ENCODE measurements at places on chromosomes 2 and 18.

DNA sequence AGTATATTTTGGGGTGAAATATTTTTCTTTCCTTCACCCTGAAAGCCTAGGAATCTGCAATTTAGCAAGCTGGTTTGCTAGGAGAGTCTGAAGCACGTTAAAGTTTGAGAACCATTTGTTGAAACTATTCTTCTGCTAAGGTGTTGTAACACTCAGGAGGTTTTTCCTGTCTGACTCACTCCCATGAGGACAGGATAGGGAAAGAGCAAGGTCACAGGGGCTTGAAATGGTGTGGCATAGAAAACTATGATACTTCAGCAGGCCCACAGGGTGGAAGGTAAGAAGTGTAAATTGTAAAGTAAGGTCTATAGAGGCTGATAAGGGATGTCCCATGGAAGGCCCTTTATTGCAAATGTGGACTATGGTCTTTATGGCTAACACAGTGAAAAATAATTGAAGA lies 177.7 kb upstream of the ZC3H15 start:
- DNase-seq, result no peak

GRCh38 chr2:5057891-5058351 lies 634.3 kb upstream of the SOX11 start:
- no peak for DNase-seq

DNA sequence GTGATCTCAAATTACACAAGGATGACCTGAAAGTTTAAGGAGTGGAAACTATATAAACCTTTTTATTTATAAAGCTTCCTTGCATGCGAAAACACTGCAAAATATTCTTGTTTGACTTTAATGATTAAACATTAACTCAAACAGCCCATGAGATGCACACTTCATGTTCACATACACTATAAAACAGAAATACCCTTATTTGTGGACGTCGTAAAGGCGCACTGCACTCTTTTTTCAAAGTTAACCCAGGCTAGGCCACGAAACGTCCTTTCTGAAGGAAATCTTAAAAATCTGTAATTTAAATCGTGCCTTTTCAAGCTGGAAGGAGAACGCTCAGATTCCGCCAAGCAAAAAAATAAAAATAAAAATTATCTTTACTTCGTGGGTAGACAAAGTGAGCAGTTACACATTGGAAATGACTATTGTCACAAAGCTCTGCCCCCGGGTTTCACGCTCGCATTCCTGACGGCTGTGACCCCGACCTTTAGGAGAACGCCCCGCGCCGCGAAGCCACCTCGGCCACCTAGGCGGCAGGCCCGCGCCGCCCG lies 728 bp downstream of the FAM168B start:
- no peak for DNase-seq

GRCh38 chr2:160694631-160695030 lies 201.0 kb upstream of the RBMS1 start:
- no peak for DNase-seq

DNA sequence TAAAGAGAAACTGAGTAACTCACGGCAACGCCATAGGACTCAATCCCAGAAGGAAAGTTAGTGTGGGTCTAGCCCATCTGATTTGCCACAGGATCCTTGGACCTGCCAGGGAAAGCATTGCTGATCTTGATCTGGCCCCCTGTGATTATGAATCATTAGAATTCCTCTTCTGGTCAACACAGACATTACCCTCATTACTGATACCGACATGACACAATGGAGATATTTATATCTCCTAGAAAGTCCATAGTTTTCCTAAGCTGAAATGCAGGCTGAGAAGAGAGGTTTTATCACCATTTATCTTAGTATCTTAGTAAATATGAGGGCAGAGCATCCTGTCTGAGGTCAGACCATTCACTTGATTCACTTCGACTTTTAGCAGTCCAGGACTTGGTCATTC lies 75.5 kb upstream of the CCDC68 start:
- DNase-seq, result no peak

DNA sequence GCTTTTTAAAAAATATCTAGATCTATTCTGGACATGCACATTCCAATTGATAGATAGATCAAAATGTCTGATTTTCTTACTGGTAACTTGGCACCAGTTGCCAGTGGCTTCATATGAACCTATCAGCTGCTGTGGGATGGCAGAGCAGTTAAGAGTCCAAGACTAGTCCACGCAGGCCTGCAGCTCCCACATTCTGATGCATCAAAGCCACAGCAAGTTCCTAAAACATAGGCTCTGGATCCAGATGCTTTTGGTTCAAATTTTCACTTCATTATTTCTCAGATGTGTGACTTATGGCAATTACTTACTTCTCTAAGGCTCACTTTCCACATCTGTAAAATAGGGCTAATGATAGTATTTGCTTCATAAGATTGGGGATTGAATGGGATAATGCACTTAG lies 48.0 kb upstream of the CYP1B1 start:
- DNase-seq, result no peak

DNA sequence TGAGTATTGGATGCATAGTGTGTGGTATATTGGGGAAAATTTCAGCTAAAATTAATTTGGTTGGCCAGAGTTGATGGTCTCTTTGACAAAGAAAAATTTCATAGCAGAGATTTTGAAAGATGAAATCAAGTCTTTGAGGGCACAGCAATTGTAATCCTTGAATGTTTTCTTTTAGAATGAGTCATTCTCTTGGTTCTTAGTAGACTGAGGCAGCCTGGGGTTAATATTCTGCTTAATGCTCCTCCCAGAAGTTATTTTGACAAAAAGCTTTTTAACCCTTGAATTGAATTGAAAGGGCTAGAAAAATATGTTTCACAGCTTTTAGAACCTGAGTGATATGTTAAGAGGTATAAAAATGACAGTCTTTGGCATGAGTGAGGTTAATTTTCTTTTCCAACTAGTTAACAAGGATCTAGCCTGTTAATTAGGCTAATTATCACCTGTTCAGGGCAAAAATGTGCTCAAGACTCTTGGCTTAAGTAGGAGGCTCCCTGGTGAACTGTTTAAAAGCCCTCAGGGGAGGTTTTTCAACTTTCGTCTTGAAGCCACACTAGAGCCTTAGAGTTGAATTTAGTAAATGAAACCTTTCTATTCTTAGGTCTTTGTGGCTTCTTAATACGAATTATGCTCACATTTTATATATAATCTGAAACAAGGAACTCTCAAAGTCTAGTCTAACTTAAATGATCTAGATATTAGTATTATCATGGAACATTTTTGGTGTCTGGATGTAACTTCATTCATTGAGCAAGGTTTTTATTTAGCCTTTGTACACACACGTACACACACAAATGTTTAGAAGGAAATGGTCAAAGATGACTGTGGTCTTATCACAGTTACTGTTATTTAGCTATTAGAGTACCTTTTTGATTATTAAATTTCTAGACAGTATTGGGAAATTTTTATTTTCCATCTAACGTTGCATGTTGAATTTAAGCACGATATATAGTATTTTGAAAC lies 272.5 kb downstream of the ZNF407 start:
- DNase-seq, result no peak

- DNase-seq, result peak; percentile 65
Observed at GRCh38 chr2:20164061-20164733, 60.7 kb downstream of the SDC1 start.

DNA sequence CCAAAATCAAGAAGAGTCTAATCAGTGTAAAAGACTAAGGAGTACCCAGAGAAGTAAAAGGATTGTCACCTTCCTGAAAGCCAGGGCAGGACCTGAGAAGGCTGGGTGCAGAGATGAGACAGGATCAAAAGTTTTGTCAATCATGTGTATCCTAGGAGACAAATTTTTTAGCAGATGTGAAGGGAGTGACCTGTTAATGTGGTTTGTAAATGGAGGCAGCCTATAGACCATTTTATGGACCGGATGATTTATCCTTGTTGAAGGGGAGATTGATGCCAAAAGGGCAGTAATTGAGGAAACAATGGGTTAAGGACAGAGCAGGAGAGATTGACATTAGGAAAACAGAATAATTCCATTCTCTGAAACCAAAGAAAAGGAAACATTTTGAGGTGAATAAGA lies 813 bp downstream of the NDC80 start:
- no peak for DNase-seq

DNA sequence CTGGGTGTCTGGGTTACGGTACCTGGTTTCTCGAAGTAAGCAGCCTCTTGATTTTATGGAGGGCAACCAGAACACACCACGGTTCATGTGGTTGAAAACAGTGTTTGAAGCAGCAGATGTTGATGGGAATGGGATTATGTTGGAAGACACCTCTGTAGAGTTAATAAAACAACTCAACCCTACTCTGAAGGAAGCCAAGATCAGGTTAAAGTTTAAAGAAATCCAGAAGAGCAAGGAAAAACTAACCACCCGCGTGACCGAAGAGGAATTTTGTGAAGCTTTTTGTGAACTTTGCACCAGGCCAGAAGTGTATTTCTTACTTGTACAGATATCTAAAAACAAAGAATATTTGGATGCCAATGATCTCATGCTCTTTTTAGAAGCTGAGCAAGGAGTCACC lies 279.8 kb downstream of the PLCL1 start:
- no peak for DNase-seq

DNA sequence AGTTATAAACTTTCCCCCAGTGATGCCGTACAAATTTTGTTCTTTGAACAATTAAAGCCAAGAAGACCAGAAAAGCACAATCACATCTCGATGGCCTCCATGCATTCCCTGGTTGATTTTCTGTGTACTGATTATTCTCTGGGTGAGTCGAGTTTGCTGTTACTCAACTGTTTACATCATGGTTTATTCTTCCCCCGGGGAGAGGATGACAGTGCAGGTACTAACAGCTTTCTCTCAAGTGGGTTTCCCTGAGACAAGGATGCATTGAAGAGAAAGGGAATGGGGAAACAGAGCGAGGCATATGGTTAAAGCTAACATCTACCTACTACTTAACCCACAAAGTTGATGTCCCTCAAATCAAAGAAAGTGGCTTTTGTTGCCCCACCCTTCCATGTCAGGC lies 410.8 kb upstream of the FANCL start:
- DNase-seq, result no peak

DNA sequence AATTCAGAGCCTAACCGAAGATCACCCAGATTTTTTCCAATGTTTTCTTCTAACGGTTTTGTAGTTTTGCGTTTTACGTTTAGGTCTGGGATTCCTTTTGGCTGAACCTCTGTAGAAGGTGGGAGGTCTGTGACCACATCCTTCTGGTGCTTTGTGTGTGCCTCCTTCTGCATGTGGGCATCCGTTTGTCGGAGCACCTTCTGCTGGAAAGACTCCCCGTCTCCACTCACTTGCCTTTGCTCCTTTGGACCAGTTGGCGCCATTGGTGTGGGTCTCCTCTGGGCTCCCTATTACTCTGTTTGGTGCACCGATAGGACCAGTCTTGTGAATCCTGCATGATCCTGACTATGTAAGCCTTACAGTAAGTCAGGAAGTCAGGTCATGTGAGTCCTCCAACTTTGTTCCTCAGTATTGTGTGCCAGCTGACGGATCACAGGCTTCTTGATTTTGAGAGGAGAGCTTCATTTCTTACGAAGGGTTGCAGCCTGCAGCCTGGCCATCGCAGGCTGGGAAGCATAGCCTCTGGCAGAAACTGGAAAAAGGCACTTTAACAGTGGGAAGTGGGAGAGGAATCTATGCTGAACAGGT lies 13.6 kb downstream of the AQP12A start:
- DNase-seq, result no peak

DNA sequence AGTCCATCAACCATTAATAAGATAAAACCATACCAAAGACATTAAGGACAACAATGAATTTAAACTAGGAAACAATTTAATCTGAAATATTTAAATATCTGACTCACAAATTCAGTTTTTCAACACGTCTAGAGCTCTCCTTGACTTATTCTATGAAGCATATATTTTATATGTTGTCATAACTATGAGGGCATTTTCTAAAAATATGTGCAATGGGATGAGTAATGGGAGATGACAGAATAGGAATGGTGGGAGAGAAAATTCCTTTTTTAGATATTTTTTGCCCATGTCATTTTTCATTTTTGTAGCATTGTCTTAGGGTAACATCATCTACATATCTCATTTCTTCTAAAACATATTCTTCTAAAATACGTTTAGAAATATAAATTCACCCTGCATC lies 79.2 kb upstream of the CDH2 start:
- DNase-seq, result no peak

GRCh38 chr2:57693965-57694364 lies 352.6 kb upstream of the VRK2 start:
- no peak for DNase-seq
